CD4-positive, alpha-beta T cell treated with Interleukin-4 for 4 hours (primary cell): ENCODE measurements at places on chromosomes 7 and 10.
A peak's percentile ranks its signal among the peaks of the same experiment; 100 is the strongest.

DNA sequence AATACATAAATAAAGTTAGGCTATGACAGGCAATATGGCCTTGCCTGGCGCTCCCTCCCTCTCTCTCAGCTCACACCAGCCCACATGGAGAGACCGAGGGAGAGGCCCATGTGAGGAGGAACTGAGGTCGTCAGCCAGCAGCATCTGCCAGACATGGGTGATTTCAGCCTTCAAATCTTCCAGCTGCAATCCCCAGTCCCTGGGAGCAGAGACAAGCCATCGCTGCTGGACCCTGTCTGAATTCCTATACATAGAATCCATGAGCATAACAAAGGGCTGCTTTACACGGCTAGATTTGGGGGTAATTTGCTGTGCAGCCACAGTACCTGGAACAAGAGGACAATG, 35.6 kb downstream of the ANKRD16 start:
- DNase-seq = no peak

- no peak for DNase-seq
Observed at GRCh38 chr10:60444494-60445064, 54.9 kb upstream of the ANK3 start.

DNA sequence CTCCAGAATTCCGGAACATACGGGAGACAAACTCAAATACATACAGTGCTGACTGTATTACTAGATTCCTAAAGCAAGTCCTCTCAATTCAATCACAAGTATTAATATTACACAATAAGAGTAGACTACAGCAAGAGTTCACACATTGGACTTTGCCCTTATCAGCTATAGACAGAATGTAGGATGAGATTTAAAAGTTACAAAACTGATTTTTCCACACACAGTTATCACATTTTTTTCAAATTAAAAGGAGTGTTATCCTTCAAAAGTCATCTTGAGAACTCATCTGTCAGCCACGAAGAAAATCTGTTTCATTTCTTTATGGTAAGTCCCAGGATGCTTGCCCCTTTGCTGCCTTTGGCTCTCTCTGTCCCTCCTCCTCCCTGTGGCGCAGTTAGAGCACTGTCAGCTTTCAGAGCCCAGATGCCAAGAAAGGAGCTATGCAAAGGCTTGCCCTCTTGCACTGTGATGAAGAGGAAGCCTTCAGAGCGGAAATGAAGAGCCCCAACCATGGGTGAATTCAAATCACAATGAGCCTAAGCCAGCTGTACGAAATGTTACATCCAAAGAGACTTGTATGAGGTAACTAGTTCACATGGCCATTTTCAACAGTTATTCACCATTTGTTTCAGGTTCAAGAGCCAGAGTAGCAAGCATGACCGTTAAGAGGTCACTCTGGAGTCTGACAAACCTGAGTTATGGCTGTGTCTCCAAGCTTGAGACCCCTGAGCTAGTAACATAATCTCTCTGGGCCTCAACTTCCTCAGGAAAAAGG, 10.7 kb downstream of the NCOA4 start:
- DNase-seq = peak; percentile 24

DNA sequence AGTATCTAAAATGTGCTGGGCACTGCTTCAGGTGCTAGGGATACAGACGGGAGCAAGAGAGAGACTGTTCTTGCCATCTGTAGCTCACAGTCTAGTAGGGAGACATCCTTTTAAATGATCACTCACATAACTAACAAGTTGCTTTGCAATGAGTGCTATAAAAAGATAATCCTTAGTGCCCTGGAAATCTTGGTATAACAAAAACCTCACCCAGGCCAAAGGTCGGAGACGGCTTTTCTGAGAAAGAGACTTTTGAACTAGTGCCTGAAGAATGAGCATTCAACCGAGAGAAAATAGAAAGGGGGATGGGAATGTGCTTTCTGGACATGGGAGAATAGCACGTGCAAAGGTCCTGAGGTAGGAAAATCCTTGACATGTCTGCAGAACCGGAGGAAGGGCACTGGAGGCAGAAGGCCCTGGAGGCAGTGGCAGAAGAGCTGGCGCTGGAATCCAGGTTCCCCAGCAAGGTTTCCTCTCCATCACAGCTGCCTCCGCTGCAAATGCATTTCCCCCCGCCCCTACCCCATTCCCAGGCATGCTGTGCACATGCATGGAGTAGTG, 89.4 kb downstream of the COL13A1 start:
- DNase-seq = no peak

GRCh38 chr7:73841689-73842066, 638 bp downstream of the METTL27 start:
- DNase-seq = no peak

DNA sequence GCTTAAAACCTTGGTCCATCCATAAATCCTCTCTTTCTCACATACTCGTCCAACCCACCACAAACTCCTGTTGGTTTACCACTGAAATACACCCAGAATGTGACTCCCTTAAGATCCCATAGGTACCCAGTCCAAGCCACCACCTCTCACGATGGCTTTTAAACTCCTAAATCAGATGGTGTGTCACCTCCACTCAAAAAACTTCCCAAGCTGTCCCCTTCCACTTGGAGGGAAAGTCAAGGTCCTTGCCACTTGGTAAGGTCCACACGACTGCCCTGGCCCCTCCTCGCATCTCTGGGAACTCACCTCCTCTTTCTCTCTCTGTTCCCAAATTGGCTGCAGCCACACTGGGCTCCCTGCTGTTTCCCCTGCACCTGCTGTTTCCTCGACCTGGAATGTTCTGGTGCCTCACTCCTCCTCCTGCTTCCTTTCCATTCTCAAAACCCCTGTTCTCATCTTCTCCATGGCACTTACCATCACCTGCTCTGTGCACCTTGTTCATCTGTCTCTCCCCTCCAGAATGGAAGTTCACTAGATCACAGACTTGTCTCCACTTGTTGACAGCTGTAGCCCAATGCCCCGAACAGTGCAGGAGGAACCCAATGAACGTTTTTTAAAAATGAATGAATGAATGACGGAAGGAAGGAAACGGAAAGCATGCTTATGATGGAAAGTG, 23.0 kb downstream of the ZFAND2A start:
- no peak for DNase-seq
